ENCODE measurements at places on chromosomes 1 and 21.

- no peak for DNase-seq
These were observed 69.7 kb downstream of the TTLL7 start for GRCh38 chr1:83929184-83929583.

DNA sequence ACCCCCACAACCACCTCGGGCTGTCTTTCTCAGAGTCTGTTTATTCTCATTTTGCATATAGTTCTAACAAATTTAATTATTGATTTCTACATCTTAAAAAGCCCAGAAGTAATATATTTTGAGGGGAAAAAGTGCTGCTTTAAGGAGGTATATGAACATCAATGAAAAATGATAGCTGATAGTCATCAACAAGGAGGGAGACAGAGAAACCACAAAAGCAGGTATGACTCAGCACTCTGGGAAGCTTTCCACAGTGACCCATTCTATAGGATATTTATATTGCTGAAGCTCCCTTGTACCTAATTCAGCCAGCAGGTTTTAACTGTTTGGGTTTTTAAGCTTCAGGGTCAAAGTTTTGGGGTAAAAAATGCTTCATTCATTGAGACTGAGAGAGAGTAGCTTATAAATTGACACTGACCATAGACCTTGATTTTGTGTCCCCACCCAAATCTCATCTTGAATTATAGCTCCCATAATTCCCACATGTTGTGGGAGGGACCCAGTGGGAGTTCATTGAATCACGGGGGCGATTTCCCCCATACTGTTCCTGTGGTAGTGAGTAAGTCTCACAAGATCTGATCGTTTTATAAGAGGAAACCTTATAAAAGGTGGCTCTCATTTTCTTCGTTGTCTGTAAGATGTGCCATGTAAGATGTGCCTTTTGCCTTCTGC is 27.4 kb downstream of the VANGL1 start:
- no peak for DNase-seq

DNA sequence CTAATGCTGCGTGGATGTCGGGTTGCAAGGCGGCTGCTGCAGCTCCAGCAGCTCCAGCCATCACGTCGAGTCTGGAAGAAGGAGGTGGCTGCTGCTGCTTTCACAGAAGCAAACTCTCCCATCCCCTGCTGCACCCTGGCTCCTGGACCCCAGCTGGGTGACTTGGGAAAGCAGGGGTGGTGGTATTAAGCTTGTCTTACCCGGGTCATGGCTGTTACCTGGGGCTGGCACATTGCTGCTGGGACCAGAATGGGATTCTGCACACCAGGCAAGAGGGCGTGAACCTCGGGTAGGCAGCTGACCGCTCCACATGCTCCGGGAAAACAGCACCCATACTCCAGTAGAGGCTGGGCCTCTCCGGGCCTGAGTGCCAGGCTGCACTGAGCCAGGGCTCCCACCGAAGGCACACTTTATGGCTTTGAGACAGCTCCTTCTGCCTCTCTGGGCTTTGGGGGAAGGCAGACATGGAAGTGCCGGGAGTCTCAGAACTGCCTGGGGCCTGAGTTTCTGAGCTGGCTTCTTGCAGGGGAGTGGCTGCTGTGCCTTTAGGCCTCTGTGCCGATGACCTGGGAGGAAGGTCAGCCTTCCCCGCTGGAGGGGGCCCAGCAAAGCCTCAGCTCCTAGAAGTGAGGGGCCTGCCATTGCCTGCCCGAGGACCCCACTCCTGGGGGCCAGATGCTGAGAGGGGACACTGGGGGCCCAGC is 1.2 kb downstream of the SMIM1 start:
- DNase-seq, result no peak

- no peak for DNase-seq
These were observed 707 bp upstream of the GPR153 start for GRCh38 chr1:6261615-6261995.

GRCh38 chr1:164671966-164672571 is 113.1 kb downstream of the PBX1 start:
- no peak for DNase-seq

DNA sequence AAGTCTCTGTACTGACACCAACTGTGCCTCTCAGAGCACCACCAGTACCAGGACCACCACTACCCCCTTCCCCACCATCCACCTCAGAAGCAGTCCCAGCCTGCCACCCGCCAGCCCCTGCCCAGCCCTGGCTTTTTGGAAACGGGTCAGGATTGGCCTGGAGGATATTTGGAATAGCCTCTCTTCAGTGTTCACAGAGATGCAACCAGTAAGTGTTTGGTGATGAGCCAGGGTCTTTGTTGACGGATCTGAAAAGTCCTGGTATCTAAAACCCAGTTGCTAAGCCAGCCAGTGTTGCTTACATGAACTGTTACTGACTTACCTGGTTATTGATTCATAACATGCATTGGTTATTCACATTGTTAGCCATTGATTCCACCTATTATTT is 1.1 kb downstream of the C1orf56 start:
- no peak for DNase-seq

DNA sequence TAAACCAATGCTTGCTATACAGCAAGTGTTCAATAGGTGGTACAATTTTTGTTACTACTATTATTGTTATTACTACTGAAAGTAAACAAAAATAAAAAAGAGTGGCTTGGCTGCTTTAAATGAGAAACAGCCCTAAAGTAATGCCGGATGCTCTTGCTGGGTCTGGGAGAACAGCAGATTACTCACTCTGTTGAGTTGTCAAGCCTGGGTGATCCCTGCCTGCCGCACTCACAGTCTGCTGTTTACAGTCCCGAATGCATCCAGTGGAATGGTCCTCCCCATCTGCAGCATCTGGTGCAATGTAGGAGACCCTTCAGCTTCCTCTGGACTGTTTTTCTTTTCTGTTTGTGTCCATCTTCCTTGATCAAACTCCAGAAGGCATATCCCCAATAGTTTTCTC is 102.7 kb upstream of the IVNS1ABP start:
- DNase-seq, result no peak

- DNase-seq, result no peak
These were observed 2.4 kb downstream of the TMCC2 start for GRCh38 chr1:205229916-205230700.

DNA sequence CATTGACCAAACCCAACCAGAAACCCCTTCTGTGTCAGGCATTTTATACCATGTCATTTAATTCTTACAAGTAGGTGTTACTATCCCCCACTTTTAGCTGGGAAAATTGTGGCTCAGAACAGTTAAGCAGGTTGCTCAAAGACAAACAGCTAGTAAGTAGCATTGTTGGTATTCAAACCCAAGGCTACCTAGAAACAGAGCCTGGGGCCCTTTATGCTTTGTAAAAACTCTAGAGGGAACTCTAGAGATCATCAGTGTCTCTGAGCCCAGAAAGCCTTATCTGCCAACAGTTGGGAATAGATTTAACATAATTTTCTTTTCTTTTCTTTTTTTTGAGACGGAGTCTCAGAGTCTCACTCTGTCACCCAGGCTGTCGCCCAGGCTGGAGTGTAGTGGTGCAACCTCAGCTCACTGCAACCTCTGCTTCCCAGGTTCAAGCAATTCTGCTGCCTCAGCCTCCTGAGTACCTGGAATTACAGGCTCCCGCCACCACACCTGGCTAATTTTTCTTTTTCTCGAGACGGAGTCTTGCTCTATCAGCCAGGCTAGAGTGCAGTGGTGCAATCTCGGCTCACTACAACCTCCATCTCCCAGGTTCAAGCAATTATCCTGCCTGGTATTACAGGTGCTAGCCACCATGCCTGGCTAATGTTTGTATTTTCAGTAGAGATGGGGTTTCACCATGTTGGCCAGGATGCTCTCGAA is 48.5 kb upstream of the OSBPL9 start:
- DNase-seq, result no peak

- no peak for DNase-seq
These were observed 134.9 kb upstream of the NRIP1 start for GRCh38 chr21:15199414-15200383.

- DNase-seq, result no peak
These were observed 10.1 kb downstream of the FAM131C start for GRCh38 chr1:16063226-16063829.

GRCh38 chr1:118985640-118986554 is 2.2 kb downstream of the TBX15 start:
- no peak for DNase-seq

DNA sequence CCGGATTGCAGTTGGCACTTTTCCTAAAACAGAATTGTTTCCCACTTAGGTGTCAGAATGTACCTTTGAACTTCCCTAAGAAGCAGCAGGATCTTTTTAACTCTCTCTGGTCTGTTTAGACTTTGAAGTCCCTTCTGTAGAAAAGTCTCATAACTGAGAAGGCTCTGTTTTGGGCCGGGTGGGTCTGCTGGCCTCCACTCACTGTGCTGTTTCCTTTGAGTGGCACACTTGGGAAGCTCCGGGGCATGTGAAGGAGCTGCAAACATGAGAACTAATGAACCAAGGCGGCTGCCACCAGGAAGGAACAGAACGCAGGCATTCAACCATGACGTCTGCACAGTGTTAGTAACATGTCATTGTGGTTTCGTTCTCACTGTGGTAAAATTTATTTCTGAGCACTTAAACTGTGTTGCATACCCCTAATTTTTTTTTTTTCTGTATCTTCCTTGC is 19.5 kb upstream of the NCMAP start:
- DNase-seq, result peak; percentile 71

DNA sequence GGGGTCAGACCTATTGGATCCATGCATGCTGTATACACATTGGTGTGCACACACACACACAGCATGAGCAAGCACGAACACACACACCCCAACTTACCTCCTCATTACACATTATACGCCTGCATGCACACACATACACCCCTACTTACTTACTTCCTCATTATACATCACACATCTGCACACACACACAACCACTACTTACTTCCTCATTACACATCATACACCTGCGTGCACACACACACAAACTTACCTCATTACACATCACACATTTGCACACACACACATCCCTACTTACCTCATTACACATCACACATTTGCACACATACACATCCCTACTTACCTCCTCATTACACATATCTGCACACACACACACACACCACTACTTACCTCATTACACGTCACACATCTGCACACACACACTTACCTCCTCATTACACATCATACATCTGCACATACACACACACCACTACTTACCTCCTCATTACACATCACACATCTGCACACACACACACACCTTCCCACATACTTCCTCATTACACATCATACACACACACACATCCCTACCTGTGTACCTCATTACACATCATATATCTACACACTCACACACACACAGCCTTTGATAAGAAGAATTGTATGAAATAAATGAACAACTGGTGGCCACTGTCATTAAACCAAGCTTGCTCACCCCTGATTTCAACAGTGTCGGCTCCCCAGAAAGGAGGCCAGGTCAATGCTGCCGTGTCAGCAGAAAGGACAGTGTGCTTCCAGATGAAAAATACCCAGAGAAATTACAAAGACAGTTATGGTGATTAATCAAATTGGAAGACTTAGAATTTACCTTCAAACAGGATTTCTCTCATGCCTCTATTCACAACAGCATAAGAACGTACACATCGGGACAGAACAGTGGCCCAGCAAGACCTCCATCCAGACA is 117.8 kb downstream of the SETD4 start:
- DNase-seq, result no peak

All from activated naive CD4-positive, alpha-beta T cell treated with anti-CD3 and anti-CD28 coated beads, Interleukin-2, amount 50 U/mL, for 72 hours (primary cell).